ENCODE measurements at places on chromosomes 12 and 14.

DNA sequence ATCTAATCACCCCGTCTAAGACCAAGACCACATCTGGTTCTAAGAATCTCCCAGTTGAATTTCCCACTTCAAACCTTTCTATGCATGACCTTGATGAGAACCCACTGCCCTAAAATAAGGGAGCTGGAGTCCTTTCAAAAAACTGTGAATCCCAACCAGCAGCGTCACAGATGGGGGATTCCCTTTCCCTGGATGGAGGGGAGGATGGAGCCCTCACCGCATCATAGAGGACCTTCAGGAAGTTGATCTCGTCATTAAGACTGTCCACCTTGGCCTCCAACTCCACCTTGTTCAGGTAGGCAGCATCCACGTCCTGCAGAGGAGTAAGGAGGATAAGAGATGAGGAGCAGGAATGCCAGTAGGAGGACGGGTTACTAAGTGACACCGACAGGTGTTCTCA is 4.8 kb downstream of the KRT4 start:
- DNase-seq = no peak

- no peak for DNase-seq
Observed at GRCh38 chr12:62575036-62575435, 108.4 kb downstream of the MON2 start.

DNA sequence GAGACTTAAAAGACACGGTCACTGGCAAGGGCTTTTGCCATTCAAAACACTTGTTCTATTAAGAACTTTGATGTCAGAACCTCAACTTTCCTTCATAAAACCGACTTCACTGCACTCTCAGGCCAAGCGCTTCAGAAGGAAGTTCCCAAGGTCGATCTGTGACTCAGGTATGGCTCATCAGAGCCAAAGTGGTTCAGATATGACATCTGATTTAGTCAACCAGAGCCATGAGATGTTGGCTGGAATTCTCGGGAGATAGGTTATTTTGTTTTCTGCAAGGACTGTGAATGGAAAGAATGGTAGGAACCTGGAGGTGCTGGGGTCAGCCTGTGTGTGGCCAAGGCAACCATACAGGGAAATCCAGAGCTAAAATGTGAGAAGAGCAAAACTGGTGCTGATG is 445.6 kb downstream of the GLT1D1 start:
- no peak for DNase-seq

- no peak for DNase-seq
Observed at GRCh38 chr12:6253278-6253677, 53.1 kb downstream of the CD9 start.

- DNase-seq = no peak
Observed at GRCh38 chr12:27549236-27549800, 25.3 kb downstream of the PPFIBP1 start.

DNA sequence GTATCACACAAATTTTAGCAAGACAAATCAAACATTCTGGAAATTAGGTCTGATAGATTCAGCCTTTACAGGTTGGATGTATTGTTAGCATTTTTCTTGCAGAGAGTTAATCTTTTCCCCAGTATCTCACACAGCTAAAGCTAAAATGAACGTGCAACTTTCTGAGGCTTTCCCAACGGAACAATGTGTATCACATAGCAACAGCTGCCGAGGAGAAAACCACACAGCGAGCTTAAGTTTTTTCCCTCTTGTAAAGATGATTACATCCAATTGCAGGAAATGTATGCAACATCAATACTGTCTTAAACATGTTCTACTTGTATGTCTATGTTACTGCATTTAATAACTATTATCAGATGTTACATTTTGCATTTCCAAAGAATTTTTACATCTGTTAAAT is 182.2 kb downstream of the CCDC59 start:
- DNase-seq = no peak

DNA sequence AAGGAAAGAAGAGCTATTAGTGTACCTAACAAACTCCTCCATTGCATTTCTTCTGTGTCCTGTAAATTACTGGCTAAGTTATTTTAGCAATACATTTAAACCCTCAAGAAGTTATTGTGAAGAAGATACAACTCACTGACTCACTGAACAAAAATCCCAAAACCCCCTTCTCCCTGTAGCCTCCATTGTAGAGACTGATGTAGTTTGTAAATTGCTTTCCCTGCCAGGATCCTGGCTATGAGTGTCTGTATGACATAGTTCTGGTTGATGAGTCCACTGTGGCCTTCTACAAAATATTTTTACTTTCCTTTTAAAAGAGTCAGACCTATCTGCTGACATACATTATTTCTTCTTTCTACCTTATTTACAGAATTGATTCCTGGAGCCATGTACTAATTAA is 155.6 kb downstream of the SLC6A15 start:
- DNase-seq = no peak

- DNase-seq = no peak
Observed at GRCh38 chr14:100851586-100851916, 25.6 kb downstream of the MEG3 start.

DNA sequence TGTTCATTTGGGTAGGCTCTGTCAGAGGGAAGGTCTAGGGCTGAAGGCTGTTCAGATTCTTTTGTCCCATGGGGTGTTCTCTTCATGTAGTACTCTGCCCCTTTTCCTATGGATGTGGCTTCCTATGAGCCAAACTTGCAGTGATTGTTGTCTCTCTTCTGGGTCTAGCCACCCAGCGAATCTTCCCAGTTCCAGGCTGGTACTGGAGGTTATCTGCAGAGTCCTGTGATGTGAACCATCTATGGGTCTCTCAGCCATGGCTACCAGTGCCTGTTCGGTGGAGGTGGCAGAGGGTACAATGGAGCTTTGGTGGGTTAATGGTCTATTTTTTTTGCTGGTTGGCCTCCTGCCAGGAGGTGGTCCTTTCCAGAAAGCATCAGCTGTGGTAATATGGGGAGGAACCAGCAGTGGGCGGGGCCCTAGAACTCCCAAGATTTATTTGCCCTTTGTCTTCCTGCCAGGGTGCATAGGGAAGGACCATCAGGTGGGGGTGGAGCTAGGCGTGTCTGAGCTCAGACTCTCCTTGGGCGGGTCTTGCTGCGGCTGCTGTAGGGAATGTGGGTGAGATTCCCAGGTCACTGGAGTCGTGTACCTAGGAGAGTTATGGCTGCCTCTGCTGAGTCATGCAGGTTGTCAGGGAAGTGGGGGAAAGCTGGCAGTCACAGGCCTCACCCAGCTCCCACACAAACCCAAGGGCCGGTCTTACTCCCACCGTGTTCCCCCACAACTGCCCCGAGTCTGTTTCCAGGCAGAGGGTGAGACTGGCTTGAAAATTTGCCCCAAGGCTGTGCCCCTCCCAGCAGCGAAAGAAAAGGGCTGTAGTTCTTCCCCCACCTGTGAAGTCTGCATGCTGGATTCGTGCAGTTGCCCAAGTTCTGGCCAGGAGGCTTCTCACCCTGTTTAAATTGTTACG is 17.5 kb downstream of the MTRFR start:
- no peak for DNase-seq

GRCh38 chr14:61537563-61538463 is 157.5 kb upstream of the HIF1A start:
- no peak for DNase-seq

DNA sequence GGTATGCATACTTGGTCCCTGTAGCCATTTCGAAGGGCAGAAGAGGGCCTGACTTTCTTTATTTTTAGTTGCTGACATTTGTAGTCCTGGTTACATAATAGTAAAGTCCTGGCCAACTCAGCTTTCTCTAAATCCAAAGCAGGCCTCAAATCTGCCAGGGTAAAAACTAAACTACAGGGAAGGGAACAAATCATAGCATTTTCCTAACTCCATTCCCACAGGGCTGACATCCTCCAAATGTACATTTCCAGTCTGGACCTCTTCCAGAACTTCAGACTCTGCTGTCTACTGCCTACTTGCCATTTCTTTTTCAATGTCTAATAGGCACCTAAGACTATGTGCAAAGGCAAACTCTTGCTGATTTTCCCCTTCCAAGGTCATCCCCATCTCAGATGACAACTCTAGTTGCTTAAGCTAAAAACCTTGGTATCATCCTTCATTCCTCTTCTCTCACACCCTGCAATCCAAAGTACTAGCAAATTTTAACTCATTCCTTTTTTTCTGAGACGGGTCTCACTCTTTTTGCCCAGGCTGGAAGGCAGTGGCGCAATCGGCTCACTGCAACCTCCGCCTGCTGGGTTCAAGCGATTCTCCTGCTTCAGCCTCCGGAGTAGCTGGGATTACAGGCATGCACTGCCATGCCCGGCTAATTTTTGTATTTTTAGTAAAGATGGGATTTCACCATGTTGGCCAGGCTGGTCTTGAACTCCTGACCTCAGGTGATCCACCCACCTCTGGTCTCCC is 2.0 kb downstream of the DDIT3 start:
- no peak for DNase-seq

GRCh38 chr14:82595466-82595865 is 1061.8 kb upstream of the SEL1L start:
- DNase-seq = no peak

DNA sequence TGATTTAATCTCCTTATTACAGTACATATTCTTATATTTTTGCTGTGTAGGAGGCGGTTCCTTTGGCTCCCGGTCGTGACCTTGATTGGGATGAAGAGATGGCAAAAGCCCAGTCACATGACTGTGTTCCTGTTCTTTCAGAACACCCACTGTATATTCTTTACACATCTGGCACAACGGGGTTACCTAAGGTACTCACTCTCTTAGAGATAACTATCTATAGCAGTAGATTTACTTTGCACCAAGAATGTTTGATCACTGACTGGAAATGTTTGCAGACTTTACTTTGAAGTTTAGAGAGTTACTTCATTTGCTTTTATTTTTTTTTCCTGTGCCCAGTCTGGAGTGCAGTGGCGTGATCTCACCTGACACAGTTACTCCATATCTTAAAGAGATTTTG is 65.2 kb downstream of the ACSS3 start:
- no peak for DNase-seq

- DNase-seq = no peak
Observed at GRCh38 chr12:69936214-69936731, 111.2 kb downstream of the MYRFL start.

DNA sequence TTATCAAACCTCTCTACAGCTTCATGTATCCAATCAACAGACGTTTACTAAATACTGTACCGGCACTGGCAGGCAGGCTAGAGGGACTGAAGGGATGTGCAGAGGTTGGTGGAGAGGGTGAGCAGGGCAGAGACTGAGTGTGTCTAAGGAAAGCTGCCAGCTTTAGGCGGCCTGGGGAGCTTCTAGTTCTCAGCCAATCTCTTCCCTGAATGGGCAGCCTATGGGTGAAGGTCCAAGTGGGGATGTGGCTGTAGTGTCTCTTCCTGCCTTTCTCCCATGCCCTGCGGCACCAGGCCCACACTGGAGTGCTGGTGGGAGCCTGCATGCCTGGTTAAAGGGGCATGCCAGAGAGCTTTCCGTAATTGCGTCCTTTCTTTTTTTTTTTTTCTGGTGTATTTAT is 239.8 kb downstream of the CACNA1C start:
- no peak for DNase-seq

- DNase-seq = no peak
Observed at GRCh38 chr14:89198544-89199329, 218.3 kb downstream of the FOXN3 start.

GRCh38 chr12:40474630-40475029 is 217.6 kb upstream of the CNTN1 start:
- no peak for DNase-seq

DNA sequence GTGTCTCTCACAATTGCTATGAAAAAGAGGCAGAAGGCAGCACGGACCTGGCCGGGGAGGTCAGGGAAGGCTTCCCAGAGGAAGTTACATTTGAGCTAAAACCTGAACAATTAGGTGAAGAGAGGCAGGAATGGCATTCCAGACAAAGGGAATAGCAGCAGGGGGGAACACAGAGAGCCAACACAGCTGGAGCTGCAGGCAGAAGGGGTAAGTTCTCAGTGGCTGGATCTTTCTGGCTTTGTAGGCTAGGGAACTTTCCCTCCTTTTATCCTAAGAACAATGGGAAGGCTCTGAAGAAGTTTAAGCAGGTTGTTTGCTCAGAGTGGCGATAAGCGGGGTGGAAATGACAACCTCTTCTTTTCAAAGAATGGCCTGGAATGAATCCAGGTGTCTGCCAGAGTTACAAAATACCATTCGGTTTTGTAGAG is 100.0 kb downstream of the PRIMA1 start:
- no peak for DNase-seq

GRCh38 chr12:45989721-45990467 is 480 bp downstream of the SCAF11 start:
- DNase-seq = peak; percentile 82

GRCh38 chr14:68464711-68465110 is 328.2 kb downstream of the ZFP36L1 start:
- no peak for DNase-seq

DNA sequence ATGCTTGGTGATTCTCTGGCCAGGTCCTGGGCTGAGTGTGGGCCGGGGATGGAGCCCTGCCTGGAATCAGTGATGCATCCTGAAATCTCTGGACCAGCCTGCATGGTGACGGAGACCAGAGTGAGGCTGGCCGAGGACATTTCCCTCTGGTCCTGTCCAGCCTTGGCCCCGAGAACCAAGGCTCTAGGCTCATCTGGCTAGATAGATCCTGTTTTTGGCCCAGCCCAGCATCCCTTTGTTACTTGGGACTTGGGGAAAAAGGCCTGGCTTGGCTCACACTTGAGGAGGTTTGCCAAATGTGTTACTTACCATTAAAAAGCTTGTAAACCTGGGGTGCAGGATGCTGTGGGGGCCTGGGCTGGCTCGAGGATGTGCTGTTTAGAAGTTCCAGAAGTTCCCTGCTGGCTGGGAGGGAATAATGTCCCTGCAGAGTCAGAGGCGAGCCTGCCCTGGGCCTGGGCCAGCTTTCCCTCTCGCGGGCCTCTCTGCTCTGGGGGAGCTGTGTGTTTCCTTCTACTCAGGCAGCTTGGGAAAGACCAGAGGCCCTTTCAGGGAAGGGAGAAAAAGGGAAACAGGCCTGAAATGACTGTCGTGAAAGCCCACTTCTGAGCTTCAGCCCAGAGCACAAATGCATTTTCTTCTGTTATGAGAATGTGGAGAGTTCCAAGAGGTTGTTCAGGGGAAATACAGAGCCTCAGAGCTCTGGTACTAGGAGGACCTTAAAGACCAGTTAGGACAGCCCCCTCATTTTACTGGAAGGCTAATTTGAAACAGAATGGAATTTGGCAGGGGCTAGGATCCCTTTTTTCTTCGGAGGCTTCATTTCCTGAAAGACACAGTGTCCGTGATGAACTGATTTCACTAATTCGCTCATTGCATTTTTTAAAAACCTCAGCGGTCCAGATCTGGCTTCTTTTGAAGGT is 47.2 kb upstream of the CTDSP2 start:
- DNase-seq = peak; percentile 99

- no peak for DNase-seq
Observed at GRCh38 chr12:12327802-12328201, 22.2 kb downstream of the MANSC1 start.
